ENCODE measurements at places on chromosomes 5 and 9.

GRCh38 chr5:1760656-1761452, 38.8 kb downstream of the MRPL36 start:
- no peak for DNase-seq

DNA sequence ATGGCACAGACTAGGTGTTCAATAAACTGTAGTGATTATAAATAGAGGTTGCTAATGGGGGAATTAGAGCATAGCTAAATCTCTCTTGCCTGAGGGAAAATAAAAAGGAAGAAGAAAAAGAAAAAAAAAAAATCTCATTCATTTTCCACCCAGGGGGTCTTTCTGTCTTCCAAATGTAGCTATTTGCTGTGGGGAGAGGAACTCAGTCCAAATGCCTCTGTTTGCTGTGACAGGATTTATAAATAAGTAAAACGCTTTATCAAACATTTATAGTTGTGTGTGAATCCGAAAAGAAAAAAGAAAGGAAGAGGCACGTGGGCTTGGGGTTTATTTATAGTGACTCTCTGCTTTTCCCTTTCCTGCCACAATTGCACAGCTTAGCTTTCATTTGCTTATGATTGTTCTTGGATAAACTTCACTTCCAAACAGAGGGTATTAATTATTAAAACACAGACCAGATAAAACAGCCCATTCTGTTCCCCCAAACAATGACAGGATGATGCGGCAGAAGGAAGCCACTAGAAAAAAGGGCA, 245.7 kb downstream of the ASTN2 start:
- DNase-seq = no peak

- DNase-seq = no peak
These were observed 433.8 kb upstream of the CDH9 start for GRCh38 chr5:27472000-27472763.

- DNase-seq = no peak
These were observed 3.4 kb downstream of the TNC start for GRCh38 chr9:115114546-115114945.

DNA sequence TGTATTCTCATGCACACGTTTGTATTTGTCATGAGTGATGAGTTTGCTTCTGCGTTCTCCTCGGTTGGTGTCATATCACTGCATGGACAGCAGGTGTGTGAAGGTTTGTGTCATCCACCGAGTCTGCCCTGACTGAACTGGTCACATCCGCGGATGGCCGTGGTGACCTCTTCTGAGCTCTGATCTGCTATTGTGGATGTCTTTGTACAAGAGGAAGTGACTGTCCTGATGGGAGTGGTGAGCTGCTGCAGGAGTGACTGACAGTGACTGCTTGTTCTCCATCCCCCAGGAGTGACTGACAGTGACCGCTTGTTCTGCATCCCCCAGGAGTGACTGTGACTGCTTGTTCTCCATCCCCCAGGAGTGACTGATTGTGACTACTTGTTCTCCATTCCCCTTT, 69.9 kb downstream of the EHMT1 start:
- DNase-seq = no peak

- no peak for DNase-seq
These were observed 668.7 kb upstream of the ZNF608 start for GRCh38 chr5:125415126-125415525.

GRCh38 chr5:135632798-135633197, 54.0 kb upstream of the CXCL14 start:
- no peak for DNase-seq

DNA sequence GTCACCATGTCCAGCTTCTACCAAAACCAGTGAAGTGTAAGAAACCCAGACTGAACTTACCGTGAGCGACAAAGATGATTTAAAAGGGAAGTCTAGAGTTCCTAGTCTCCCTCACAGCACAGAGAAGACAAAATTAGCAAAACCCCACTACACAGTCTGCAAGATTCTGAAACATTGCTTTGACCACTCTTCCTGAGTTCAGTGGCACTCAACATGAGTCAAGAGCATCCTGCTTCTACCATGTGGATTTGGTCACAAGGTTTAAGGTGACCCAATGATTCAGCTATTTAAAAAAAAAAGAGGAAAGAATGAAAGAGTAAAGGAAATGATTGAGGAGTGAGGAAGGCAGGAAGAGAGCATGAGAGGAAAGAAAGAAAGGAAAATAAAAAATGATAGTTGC, 19.8 kb downstream of the IL7R start:
- DNase-seq = no peak

- no peak for DNase-seq
These were observed 178.0 kb upstream of the DMAC1 start for GRCh38 chr9:7977586-7977985.

- DNase-seq = no peak
These were observed 390.3 kb downstream of the PDE4D start for GRCh38 chr5:59503220-59503619.

- no peak for DNase-seq
These were observed 41.2 kb downstream of the MSX2 start for GRCh38 chr5:174765540-174765939.

GRCh38 chr5:6631441-6631840, 1.4 kb downstream of the NSUN2 start:
- DNase-seq = no peak

- no peak for DNase-seq
These were observed 103.6 kb downstream of the PIK3R1 start for GRCh38 chr5:68318955-68319705.

DNA sequence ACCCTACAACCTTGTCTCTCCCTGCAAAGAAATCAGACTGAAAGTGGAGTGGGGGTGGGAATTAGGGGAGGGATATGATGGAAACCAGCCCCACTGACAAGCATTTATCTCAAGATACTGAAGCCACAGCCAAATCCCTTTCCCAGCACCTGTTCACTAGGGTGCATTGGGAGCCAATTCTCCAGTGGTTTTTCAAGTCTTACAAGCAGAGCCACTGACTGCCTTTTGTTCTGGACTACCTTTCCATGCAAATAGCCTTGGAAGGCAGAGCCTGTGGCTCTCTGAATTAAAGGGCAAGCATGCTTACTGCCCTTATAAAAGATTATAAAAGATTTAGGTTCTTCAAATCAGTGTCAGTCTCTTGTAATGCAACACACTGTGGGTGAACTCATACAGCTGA, 8.8 kb upstream of the GGTA1 start:
- DNase-seq = no peak

GRCh38 chr5:138159666-138160065, 18.8 kb downstream of the BRD8 start:
- no peak for DNase-seq

GRCh38 chr9:128005923-128006322, 25.1 kb upstream of the EEIG1 start:
- no peak for DNase-seq

DNA sequence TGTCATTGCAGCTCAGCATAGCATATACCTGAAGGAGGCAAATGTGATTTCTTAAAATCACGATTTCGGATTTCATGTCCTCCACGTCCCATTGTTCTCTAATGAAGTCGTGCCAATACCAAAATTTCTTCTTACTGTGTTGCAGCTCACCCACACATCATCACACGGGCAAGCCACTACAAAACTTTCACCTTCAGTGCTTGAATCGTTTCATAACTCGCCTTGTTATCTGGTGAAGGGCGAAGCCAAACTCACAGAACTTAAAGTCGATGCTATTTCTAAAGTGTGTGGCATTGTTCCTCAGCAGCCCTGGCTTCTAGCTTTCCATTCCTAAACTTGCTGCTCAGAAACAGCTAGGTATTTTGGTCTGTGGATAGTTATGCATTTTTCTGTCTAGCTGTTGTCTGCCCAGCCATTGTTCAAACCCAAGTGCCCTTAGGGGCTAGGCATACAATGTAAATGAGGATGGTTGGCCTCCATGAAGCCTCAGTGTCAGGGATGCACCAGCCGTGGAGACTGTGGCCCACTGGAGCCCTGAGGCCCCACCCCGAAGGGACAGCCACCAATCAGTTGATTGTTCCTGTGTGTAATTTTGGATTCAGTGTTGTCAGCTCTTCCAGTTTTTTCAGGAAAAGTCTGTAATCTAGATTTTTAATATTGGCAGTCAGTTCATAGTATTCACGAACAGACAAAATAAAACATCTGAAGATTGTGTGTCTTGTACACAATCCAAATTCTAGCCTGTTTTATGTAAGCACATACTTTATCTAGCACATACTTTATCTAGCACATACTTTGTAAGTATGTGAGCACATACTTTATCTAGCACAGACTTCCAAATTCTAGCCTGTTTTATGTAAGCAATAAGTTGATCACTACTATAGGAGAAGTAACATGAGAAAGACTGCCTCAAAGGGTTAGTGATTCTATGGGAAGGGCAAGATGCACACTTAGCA, 112.8 kb downstream of the DAPK1 start:
- DNase-seq = no peak

GRCh38 chr5:159944056-159944600, 27.8 kb downstream of the ADRA1B start:
- no peak for DNase-seq

GRCh38 chr9:114869845-114870244, 60.5 kb downstream of the TNFSF8 start:
- peak; percentile 26 for DNase-seq

DNA sequence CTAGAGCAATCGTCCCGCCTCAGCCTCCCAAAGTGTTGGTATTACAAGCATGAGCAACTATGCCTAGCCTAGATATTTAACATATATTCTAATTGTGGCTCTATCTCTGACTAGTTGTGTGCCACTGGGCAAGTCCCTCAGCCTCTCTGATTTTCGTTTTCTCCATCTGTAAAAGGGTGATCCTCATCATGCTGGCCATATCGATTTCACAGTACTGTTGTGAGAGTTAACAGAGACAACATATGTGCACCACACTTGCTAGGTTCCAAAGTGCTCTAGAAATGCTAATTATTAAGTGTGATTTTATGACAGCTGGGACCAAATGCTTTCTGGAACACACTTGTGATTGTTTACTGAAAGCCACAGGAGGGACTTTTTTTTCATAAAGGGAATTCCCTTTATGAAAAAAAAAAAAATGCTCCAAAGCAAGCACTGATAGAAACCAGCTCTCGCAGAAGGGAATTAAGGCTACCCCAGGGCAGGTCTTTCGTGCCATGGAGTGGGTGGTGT, 78.5 kb upstream of the EPB41L4B start:
- DNase-seq = no peak

DNA sequence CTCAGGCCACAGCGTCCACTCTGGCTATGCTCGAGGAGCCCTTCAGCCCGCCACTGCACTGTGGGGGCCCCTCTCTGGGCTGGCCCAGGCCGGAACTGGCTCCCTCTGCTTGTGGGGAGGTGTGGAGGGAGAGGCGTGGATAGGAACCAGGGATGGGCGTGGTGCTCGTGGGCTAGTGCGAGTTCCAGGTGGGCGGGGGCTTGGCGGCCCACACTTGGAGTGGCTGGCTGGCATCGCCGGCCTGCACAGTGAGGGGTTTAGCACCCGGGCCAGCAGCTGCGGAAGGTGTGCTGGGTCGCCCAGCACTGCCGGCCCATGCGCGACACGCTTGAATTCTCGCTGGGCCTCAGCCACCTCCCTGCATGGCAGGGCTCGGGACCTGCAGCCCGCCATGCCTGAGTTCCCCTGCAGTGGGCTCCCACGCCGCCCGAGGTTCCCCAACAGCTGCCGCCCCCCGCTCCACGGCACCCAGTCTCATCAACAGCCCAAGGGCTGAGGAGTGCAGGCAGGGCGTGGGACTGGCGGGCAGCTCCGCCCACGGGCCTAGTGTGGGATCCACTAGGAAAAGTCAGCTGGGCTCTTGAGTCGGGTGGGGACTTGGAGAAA, 103.8 kb downstream of the YTHDC2 start:
- DNase-seq = no peak

GRCh38 chr9:35859310-35859989, 10.8 kb downstream of the OR13J1 start:
- no peak for DNase-seq

GRCh38 chr5:56172241-56172640, 60.9 kb downstream of the ANKRD55 start:
- no peak for DNase-seq

DNA sequence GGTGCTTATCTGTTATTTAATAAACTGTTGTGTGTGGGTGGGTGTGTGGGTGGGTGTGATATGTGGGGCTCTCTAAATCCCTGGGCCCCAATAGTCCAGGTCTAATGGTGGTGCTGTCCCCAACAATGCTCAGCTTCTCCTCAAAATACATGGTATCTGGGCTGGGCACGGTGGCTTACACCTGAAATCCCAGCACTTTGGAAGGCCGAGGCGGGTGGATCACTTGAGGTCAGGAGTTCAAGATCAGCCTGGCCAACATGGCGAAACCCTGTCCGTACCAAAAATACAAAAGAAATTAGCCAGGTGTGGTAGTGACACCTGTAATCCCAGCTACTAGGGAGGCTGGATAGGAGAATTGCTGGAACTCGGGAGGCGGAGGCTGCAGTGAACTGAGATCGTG, 4.5 kb upstream of the ORM1 start:
- no peak for DNase-seq

DNA sequence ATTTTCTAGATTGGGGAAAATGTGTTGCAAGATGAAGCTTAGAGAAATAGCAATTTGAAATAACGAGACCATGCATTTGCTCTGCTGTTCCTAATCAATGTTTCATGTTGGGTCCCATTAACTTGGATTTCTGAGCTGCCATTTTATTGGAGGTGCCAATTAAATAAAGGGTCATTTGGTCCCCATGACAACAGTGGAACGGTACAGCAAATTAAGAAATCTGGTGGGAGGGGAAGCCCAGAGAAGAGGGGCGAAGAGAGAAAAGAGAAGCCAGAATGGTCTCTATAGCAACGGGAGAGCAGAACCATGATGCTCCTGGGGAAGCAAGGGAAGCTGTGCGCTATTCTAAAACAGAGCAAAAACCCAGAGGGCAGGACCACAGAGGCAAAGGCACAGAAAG, 120.2 kb downstream of the ENTREP1 start:
- DNase-seq = no peak

DNA sequence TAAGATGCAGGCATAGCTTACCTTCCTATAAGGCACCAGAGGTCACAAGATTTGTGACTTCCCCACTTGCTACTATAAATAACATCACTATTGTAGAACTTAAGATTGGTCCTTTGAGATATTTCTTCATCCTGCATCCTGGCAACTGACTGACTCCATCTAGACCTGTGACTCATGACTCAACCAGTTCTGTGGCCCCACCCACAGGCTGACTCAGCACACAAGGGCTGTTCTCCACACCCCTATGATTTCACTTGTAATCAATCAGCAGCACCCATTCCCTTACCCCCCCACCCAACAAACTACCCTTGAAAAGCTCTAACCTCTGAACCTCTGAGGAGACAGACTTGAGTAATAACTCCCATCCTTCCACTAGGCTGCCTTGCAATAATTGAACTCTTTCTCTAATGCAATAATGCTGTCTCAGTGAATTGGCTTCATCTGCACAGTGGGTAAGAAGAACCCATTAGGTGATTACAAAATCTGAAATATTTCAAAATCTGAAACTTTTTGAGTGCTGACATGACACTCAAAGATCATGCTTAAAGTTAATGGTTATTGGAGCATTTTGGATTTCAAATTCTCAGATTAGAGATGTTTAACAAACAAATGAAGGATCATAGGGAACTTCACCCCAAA, 296.7 kb downstream of the ARL15 start:
- DNase-seq = no peak

GRCh38 chr5:8176101-8176693, 307.2 kb downstream of the MTRR start:
- DNase-seq = no peak

GRCh38 chr5:160020964-160021363, 12.0 kb downstream of the TTC1 start:
- no peak for DNase-seq

GRCh38 chr5:167743695-167744464, 547.6 kb upstream of the WWC1 start:
- DNase-seq = no peak

GRCh38 chr9:88953381-88954029, 37.8 kb upstream of the S1PR3 start:
- no peak for DNase-seq

- no peak for DNase-seq
These were observed 547.2 kb downstream of the IRX1 start for GRCh38 chr5:4142842-4143241.
